ENCODE measurements at places on chromosomes 6 and 20.

- no peak for DNase-seq
Observed at GRCh38 chr20:11110535-11110934, 436.7 kb upstream of the JAG1 start.

DNA sequence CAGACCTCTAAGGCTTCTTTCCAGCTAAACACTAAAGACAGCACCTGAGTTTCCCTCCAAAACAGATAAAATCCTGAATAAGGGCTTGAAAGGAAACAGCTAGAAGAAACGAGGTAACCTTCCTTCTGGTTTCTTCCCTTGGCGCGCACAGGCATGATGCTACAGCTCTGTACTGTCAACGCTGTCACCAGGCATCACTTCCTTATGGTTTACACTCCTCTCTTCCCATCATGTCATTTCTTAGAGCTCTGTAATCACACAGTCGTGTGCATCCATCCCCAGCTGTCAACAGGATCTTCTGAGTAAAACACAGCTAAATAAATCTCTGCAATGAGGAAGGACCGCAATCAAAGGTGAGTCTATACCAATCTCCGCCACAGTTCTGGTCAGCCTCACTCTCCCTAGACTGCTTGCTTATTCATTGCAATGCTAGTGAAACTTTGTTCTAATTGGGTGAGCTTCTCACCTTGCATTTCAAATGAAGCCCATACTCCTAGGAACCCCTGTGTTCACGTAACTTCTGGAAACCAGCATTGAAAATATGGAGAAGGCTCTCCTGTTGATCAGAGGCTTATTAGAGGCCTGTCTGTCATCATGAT is 162.6 kb upstream of the DTNBP1 start:
- DNase-seq: no peak

DNA sequence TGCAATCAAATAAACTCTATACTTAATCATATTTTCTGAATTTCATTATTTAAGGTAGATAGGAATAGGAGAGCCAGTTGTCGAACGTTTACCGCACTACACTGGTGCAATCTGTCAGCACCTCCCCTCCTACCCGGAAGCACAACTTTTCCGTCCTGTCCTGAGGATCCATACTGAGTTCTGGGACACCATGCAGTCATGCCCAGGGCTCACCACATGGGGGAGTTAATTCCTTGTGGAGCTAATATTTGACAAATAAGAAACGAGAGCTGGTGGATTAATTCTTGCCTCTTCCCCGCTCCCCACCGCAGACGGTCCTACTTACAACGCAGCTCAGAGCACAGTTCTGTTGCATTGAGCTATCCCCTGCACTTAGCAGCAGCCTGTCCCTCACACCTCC is 107.7 kb upstream of the RALGAPA2 start:
- peak; percentile 7 for DNase-seq

GRCh38 chr6:38307740-38308139 is 332.0 kb downstream of the BTBD9 start:
- no peak for DNase-seq

GRCh38 chr20:46708172-46708860 is 1.1 kb upstream of the SLC2A10 start:
- DNase-seq: no peak

DNA sequence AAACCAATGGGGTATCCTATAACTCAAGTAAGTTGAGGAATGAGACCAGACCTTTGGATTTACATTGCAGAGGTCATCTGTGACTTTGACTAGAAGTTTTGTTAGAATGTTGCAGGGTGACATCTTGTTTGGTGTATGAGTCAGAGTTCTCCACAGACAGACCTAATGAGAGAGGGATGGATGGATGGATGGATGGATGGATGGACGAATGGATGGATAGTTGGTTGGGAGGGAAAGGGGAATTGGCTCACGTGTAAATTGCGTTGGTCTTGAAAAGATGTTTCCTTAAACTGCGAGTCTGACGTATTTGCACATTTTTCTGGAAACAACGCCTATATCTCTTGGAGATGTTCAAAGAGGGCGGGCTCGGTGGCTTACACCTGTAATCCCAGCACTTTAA is 1.0 kb upstream of the MTRES1 start:
- DNase-seq: no peak

- no peak for DNase-seq
Observed at GRCh38 chr6:1346558-1347091, 34.7 kb downstream of the FOXQ1 start.

DNA sequence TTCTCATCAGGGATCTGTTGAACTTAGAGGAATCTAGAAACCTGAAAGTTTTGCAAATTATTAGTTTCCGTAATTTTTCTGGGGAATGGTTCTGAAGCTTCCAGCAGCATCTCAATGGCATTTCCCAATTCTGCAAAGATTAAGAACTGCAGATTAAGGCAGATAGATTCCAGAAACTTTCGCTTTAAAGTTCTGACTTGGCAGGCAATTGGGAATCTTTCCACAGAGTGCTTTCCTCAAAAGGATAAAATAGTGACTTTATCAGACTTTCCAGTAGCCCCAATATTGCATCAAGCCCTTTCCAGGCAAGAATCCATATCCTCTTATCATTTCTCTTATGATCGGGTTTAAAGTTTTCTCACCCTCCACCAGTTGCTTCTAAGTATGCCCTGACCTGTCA is 261.1 kb downstream of the FNDC1 start:
- no peak for DNase-seq

Measured in NCI-H1694 treated with DMSO at 0.1 percent for 48 hours (cell line).